ENCODE measurements at places on chromosomes 5 and 9.

GRCh38 chr9:92612292-92612691 lies 57.6 kb downstream of the IPPK start:
- no peak for DNase-seq

DNA sequence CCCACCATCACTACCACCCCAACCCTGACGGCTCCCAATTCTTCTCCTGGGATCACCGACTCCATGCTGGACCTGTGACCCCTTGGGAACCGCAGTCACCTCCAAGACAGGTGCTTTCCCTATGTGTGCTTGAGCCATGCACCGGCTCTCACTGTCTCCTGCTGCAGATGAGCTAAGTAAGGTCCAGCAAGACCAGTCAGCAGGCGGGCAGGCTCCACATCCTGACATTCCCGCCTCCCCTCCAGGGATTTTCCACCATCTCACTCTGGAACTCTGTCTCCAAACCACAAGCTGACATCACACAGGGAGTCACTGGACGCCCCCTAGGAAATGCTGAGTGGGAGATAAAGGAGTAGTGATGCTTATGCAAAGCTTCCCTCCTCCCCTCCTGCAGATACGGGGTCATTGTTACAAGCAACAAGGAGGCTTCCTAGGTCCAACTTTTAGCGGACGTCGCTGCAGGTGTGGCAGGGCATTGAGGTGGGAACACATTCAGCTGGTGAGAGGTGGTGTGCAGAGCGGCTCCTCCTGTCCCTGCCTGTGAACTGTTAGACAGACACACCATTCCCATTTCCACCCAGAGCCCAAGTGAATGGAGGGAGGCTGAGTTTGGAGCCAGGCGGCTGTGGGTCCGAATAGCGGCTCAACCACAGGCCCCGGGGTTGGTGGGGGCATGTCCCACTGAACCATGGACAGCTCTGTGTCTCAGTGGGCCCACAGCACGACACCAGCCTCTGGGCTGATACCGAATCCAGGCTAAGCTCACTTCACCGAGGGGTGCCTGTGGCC lies 129.2 kb upstream of the PHYKPL start:
- no peak for DNase-seq

GRCh38 chr5:141485321-141486055 lies 658 bp downstream of the PCDHGC4 start:
- no peak for DNase-seq

DNA sequence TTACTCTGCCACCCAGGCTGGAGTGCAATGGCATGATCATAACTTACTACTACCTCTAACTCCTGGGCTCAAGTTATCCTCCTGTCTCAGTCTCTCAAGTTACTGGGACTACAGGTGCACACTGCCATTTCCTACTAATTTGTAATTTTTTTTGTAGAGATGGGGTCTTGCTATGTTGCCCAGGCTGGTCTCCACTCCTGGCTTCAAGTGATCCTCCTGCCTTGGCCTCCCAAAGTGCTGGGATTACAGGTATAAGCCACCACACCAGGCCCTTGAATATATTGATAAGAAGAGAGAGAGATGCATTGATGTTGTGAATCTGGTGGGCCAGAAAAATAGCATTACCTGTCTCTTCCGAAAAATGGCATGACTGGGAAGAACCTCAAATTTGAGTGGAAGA lies 21.0 kb upstream of the RCL1 start:
- no peak for DNase-seq

DNA sequence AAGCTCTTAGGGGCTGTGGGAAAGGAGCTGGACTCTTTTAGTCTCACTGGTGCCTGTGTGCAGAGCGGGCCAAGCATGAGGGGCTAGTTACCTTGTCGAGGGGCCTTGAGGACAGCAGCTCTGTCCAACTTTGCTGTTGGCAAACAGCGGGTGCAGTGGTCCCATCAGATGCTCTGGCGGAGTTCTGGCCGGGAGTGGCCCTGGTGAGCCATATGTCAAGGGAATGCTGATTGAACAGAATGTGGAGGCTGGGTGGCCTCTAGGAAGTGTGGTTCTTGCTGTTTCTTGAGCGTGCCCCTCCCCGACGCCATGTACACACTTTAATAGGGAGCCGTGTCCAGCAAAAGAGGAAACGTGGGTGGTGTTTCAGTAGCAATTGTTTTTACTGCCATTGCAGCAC lies 3.6 kb upstream of the ADAMTS2 start:
- no peak for DNase-seq

GRCh38 chr5:27548484-27548883 lies 510.1 kb upstream of the CDH9 start:
- DNase-seq, result no peak

DNA sequence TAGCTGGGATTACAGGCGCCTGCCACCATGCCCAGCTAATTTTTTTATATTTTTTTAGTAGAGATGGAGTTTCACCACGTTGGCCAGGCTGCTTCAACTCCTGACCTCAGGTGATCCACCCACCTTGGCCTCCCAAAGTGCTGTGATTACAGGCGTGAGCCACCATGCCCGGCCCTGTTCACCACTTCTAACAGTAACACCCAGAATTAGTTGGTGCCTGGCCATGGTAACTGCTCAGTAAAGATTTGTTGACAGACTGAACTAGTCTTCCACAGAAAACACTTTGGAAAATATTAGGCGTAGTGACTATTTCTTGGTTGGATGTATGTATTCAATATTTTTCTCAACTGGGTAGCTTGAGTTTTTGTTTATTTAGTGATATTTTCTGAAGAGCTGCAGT lies 24.0 kb downstream of the TUT7 start:
- no peak for DNase-seq

DNA sequence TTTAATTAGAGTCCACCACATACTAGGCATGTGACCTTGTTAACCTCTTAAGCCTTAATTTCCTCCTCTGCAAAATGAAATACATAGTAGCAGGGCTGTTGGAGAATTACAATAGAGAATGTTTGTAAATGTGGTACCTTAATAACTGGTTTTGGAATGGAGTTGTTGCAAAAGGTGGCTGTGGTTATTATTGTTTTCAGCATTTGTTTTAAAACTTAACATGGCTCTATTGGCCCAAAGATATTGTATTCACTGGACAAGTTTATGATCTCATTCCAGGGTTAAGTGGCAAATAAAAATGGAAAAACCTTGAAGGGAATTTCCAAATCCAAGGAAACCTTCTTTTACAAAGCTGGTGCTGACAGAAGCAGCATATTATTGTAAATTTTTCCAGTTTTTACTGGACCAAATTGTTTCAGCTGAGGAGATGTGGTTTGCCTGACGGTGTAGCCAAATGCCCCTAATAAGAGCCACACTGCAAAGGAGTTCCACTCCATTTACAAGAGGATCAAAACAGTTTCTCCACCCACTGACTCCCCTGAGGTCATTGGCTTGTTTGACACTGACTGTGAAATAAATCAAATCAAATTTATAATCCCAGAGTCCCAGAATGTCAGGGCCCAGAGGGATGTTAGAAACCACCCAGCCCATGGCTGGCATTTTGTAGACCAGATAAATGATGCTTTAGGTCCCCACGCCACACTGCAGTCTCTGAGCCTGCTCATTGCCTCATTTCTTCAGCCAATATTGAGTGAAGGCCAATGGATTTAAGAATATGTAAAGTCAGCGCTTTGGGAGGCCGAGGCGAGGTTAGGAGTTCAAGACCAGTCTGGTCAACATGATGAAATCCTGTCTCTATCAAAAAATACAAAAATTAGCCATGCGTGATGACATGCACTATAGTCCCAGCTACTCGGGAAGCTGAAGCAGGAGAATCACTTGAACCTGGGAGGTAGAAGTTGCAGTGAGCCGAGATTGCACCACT lies 45.2 kb downstream of the ADRA1B start:
- DNase-seq, result no peak

DNA sequence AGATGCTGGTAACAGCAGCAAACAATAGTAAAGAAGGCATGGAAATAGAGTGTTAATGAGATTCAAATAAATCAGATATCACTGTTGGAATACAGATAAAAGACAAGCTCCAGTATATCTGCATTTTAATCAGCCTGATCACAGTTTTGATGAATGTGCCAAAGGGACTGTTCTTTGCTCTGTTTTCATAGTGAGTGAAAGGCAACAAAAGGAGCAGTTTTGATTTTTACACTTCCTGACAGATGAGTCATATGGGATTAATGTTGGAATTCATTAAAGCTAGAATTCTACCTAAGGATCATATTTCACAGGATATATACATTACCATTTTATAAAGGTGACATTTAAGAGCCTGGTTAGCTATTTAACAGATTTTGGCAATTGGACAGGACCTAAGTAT lies 743.3 kb upstream of the PTPRD start:
- DNase-seq, result no peak

Measured in stimulated activated CD8-positive, alpha-beta memory T cell treated with anti-CD3 and anti-CD28 coated beads, Interleukin-4, amount 100 ng/mL, for 24 hours (primary cell).